ENCODE measurements at places on chromosomes 6 and 20. TPM values are rescaled to one million over a fixed set of nuclear protein-coding genes. Genes with fewer than 3 reads are reported as not detected.

DPPA5 gene
- total RNA-seq: not detected

SYTL3 gene
- total RNA-seq: 353 TPM

TUBB2A gene
- 2.8 TPM for total RNA-seq

SRSF12 gene
- total RNA-seq: 0.46 TPM

RIPPLY2 gene
- total RNA-seq: not detected

HRH3 gene
- not detected for total RNA-seq

TRIM31 gene
- not detected for total RNA-seq

MYLK4 gene
- total RNA-seq: 0.72 TPM

PAX1 gene
- not detected for total RNA-seq

C6orf163 gene
- 2.0 TPM for total RNA-seq

- no peak overlapping the region for H3K4me3 ChIP-seq
- H3K4me1 ChIP-seq: no peaks in the 10 kb centered on the region
- H3K36me3 ChIP-seq: peaks cover 3% of the 10 kb centered on the region
- H3K27me3 ChIP-seq: peaks cover 23% of the 10 kb centered on the region
- no peak overlapping the region for H3K27ac ChIP-seq
- DNase-seq: peak; percentile 25
Measured at GRCh38 chr6:117976030-117976651, 69.1 kb downstream of the SLC35F1 start.

DNA sequence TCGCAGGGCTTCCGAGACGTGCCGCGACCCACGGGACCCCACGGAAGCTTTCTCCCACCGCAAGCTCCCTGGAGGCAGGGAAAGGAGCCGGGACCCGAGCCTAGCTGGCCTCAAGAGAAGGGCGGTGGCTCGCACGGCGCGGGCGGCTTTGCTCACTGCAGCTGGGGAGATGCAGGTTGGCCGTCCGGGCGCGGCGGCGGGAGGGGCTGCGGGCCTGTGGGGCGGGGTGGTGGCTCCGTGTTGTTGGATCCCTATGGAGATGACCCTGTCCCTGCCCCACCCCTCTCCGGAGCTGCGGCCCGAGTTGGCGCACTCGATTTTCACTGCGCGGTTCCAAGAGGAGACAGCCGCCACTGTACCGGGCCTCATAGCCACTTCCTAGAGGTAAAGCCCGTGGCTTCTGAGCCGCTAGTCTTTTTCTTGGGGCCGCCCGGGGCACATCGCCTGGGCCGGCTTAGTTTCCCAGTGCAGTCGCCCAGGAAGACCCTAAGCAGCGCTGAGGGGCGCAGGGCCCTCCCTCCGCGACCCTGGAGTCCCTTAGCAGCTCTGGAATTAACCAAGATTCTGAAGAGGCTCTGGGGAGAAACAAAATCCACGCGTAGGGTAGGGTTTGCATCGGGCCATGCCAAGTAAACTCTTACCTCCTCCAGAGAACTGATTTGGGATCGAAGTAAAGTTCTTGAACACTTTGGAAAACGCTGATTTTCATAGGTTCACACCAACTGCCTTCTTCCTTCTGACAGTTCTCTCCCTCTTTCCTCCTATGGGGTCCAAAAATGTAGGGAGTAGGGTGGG is at the start of gene ECT2L:
Gene ECT2L (plus strand): TSS at position 279 of the 795 bp plus-strand sequence. CDS start 17,188 bp downstream, outside the sequence.
- H3K4me1 ChIP-seq: peaks cover 13% of the 10 kb centered on the region
- peak within 1 kb of the TSS; percentile 50 for H3K4me3 ChIP-seq
- no peaks in the 10 kb centered on the region for H3K36me3 ChIP-seq
- no peak within 1 kb of the TSS for H3K27ac ChIP-seq
- DNase-seq: no peak
- peaks cover 15% of the 10 kb centered on the region for H3K27me3 ChIP-seq

- no peaks in the 10 kb centered on the region for H3K4me1 ChIP-seq
- no peak overlapping the region for H3K27ac ChIP-seq
- H3K27me3 ChIP-seq: peaks cover 6% of the 10 kb centered on the region
- no peaks in the 10 kb centered on the region for H3K36me3 ChIP-seq
Measured at GRCh38 chr20:57161478-57162361, 104.7 kb downstream of the BMP7 start.

DNA sequence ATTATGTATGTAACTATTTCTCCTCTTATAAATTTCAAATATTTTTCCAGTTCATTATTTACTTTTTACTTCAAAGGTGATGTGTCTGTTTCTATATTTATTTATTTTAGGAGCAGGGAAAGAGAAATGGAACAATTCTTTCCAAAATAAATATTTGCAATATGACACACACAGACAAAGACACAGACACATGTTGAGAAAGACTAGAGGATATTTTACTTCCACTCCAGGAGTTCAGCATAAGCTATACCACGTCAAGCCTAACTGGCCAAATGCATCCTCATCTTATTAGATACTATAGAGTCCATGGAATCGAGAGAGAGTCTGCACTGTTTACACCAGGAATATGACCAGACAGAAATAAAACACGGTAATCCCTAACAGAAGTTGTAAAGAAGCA is 13.3 kb downstream of the RALGAPA2 start:
- H3K27ac ChIP-seq: no peak overlapping the region
- peaks cover 4% of the 10 kb centered on the region for H3K36me3 ChIP-seq
- peaks cover 15% of the 10 kb centered on the region for H3K4me1 ChIP-seq
- DNase-seq: no peak
- H3K4me3 ChIP-seq: no peak overlapping the region

DNA sequence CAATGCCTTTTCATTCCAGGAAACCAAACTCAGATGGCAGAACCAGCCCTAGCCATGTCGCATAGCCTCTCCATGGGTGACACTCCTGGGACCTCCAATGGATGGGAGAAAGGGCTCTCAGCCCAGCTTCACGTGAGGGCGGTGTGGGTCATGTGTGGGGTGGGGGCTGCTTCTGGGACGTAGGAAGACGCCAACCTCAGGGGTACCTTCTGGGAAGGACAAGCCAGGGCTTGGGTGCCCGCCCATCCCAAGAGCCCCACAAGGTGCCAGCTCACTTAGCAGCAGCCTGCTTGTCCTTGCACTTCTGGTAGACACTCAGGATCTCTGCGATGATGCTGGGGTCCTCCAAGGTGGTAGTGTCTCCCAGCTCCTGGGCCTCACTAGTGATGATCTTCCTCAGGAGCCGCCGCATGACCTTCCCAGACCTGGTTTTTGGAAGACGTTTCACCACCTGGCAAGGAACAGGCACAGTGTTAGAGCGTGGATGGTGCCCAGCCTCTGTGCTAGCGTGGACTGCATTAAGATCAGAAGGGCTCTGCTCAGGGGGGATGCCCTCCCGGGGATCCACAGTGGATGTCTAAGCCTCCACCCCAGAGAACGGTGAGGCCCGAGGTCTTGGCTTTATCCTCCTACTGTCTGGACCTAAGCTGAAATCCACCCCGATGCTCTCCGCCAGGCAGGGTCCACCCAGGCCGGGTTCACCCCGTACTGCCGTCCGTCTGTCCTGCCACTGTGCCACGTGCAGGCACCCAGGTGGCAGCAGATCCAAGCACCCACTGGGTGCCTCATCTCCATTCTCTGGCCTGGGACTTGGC is 15.1 kb upstream of the APMAP start:
- H3K27ac ChIP-seq: no peak overlapping the region
- H3K4me1 ChIP-seq: no peaks in the 10 kb centered on the region
- no peaks in the 10 kb centered on the region for H3K27me3 ChIP-seq
- no peak for DNase-seq
- H3K36me3 ChIP-seq: peaks cover 10% of the 10 kb centered on the region
- H3K4me3 ChIP-seq: no peak overlapping the region

GRCh38 chr6:96469312-96469711 is 52.3 kb upstream of the UFL1 start:
- peaks cover 6% of the 10 kb centered on the region for H3K27me3 ChIP-seq
- no peak overlapping the region for H3K27ac ChIP-seq
- H3K4me1 ChIP-seq: peaks cover 34% of the 10 kb centered on the region
- no peaks in the 10 kb centered on the region for H3K36me3 ChIP-seq
- H3K4me3 ChIP-seq: no peak overlapping the region

GRCh38 chr6:74357321-74357720 is 661.3 kb downstream of the CD109 start:
- no peak overlapping the region for H3K27ac ChIP-seq
- no peak overlapping the region for H3K4me3 ChIP-seq
- DNase-seq: no peak
- no peaks in the 10 kb centered on the region for H3K27me3 ChIP-seq
- no peaks in the 10 kb centered on the region for H3K4me1 ChIP-seq

DNA sequence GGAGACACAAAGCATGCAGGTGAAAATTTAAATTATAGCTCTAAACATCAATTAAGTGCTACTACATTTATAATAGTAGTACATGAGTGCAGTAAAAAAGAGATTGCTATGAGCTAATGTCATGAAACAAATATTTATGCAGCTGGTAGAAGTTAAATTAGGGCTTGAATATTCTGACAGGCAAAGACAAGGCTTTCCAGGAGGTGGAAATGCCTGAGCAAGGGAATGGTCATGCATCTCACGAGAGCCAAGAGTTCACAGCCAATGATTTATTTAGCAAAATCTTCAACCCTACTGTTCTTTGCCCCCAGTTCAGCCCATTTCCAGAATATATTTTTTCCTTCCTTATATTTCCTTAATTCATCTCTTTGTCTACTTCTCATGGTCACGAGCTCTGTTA is 128.9 kb downstream of the HIVEP2 start:
- H3K36me3 ChIP-seq: peaks cover 7% of the 10 kb centered on the region
- no peaks in the 10 kb centered on the region for H3K27me3 ChIP-seq
- peaks cover 90% of the 10 kb centered on the region for H3K4me1 ChIP-seq
- no peak overlapping the region for H3K4me3 ChIP-seq
- DNase-seq: no peak
- no peak overlapping the region for H3K27ac ChIP-seq

GRCh38 chr6:100096936-100097335 is 102.9 kb upstream of the MCHR2 start:
- no peaks in the 10 kb centered on the region for H3K4me1 ChIP-seq
- H3K27me3 ChIP-seq: peaks cover 12% of the 10 kb centered on the region
- DNase-seq: no peak
- H3K27ac ChIP-seq: no peak overlapping the region
- no peak overlapping the region for H3K4me3 ChIP-seq

- H3K4me3 ChIP-seq: peak overlapping the region; percentile 67
- H3K27me3 ChIP-seq: no peaks in the 10 kb centered on the region
- H3K27ac ChIP-seq: peak overlapping the region; percentile 32
- H3K4me1 ChIP-seq: peaks cover 48% of the 10 kb centered on the region
- peak; percentile 63 for DNase-seq
- H3K36me3 ChIP-seq: peaks cover 2% of the 10 kb centered on the region
Measured at GRCh38 chr20:20466341-20466879, 98.5 kb downstream of the INSM1 start.

GRCh38 chr6:134477991-134478635 is 160.2 kb upstream of the SGK1 start:
- H3K27ac ChIP-seq: no peak overlapping the region
- no peaks in the 10 kb centered on the region for H3K27me3 ChIP-seq
- H3K4me3 ChIP-seq: no peak overlapping the region
- H3K36me3 ChIP-seq: no peaks in the 10 kb centered on the region
- DNase-seq: no peak

GRCh38 chr6:86723729-86724128 is 213.6 kb upstream of the HTR1E start:
- H3K36me3 ChIP-seq: no peaks in the 10 kb centered on the region
- H3K4me3 ChIP-seq: no peak overlapping the region
- no peaks in the 10 kb centered on the region for H3K4me1 ChIP-seq
- DNase-seq: no peak
- H3K27me3 ChIP-seq: no peaks in the 10 kb centered on the region

GRCh38 chr6:143516690-143517446 is 5.3 kb upstream of the FUCA2 start:
- no peaks in the 10 kb centered on the region for H3K27me3 ChIP-seq
- DNase-seq: no peak
- no peak overlapping the region for H3K4me3 ChIP-seq
- no peaks in the 10 kb centered on the region for H3K36me3 ChIP-seq
- peaks cover 21% of the 10 kb centered on the region for H3K4me1 ChIP-seq
- H3K27ac ChIP-seq: no peak overlapping the region

- no peaks in the 10 kb centered on the region for H3K36me3 ChIP-seq
- H3K4me1 ChIP-seq: peaks cover 9% of the 10 kb centered on the region
- H3K27ac ChIP-seq: no peak overlapping the region
- DNase-seq: no peak
Measured at GRCh38 chr6:150684714-150685459, 85.2 kb downstream of the PLEKHG1 start.

DNA sequence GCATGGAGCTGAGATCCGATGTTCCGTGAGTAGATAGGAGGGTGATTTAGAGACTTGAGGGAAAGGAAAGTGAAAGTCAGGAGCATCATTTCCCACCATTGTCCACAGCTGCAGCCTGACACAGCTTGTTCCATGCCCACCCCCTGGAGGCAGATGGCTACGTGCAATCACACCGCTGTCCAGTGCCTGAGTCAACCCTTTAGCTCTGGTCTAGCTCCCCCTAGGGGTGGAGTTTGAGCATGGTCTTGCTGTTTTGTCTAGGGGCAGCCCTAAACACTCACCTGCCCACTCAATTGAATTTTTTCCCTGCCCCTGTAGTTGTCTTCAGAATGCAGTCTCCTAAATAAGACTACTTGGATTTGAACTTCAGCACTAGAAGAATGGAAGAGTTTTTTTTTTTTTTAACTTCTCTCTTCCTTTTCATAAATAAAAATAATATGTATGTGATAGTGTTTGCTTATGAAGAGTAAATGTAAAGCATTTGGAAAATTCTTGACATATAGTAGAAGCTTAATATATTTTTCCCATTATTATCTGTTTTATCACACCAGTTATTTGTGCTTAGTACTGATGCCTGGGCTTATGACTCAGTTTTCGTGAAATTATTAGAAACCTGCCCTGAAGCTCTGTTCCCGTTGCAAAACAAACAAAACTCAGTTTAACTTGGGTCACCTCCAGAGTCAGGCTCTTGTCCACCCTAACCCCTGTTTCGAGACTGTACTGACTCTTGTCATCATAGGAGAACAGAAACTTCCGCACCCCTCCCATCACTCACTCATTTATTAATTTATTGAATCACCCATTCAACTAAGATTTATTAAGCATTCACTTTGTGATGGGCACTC is 814.8 kb downstream of the MAFB start:
- no peak overlapping the region for H3K4me3 ChIP-seq
- no peak overlapping the region for H3K27ac ChIP-seq
- H3K36me3 ChIP-seq: no peaks in the 10 kb centered on the region
- peak; percentile 59 for DNase-seq
- H3K4me1 ChIP-seq: no peaks in the 10 kb centered on the region

GRCh38 chr6:82131441-82131840 is 116.1 kb downstream of the IBTK start:
- H3K27ac ChIP-seq: no peak overlapping the region
- DNase-seq: no peak

- H3K27me3 ChIP-seq: no peaks in the 10 kb centered on the region
- no peak for DNase-seq
- H3K4me1 ChIP-seq: peaks cover 12% of the 10 kb centered on the region
- no peak overlapping the region for H3K4me3 ChIP-seq
Measured at GRCh38 chr6:31412506-31412905, 9.1 kb downstream of the MICA start.

GRCh38 chr20:7113577-7114466 is 346.3 kb downstream of the BMP2 start:
- H3K36me3 ChIP-seq: no peaks in the 10 kb centered on the region
- H3K4me1 ChIP-seq: no peaks in the 10 kb centered on the region
- H3K27me3 ChIP-seq: no peaks in the 10 kb centered on the region
- H3K4me3 ChIP-seq: no peak overlapping the region
- no peak for DNase-seq
- H3K27ac ChIP-seq: no peak overlapping the region

Measured in activated T-cell treated with anti-CD3 and anti-CD28 coated beads, Interleukin-2, amount 50 U/mL, for 72 hours (primary cell).